Stimulated activated CD4-positive, alpha-beta T cell treated with anti-CD3 and anti-CD28 coated beads, Interleukin-1b, Interleukin-23, amount 100 ng/mL, for 24 hours (primary cell): ENCODE measurements at places on chromosomes 4 and X.

DNA sequence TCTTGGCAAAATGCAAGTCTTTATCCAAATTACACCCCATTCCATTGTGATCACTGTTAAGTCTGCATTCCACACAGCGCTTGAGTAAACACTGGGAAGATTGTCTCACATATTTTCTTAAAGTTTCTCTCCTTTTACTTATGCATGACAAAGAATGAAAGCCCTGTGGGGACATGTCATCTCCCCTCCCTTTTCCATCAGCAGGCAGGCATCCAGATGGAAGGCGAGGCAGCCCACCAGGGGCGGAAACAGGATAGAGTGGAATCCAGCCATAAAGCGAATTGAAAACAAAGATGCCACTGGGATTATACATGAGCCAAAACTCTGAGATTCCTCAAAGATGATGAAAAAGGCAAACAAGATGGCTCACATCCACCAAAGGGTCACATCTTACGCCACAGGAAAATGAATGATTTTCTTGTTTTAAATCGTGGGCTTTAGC lies 78.2 kb downstream of the AFAP1 start:
- no peak for DNase-seq

GRCh38 chr4:182267048-182267447 lies 23.8 kb downstream of the TENM3 start:
- no peak for DNase-seq

- DNase-seq: no peak
These were observed 60.9 kb downstream of the C4orf46 start for GRCh38 chr4:158610790-158611189.

DNA sequence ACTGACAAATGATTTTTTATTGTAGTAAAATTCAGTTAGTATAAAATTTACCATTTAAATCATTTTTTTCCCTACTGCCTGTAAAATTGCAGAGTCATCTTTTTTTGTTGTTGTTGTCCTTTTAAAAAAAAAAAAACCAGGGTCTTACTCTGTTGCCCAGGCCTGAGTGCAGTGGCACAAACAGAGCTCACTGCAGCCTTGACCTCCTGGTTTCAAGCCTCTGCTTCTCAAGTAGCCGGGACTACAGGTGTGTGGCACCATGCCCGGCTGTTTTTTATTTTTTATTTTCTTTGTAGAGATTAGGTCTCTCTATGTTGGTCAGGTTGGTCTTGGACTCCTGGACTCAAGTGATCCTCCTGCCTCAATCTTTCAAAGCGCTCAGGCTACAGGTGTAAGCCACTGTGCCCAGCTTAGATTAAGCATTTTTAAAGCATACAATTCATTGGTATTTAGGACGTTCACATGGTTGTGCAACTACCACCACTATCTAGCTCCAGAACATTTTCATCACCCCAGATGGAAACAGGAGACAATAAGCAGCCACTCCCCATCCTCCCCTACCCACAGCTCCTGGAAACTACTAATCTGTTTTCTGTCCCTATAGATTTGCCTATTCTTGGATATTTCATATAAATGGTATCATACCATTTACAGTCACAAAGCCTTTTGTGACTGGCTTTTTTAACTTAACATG lies 59.7 kb upstream of the PGRMC2 start:
- DNase-seq: no peak

GRCh38 chr4:94668724-94669123 lies 89.0 kb upstream of the BMPR1B start:
- no peak for DNase-seq
